Substantia nigra (tissue), 51 donors: ENCODE measurements at places on chromosomes 11 and 22.

GRCh38 chr11:78266451-78266850 lies 77.7 kb downstream of the USP35 start:
- no peak for DNase-seq

DNA sequence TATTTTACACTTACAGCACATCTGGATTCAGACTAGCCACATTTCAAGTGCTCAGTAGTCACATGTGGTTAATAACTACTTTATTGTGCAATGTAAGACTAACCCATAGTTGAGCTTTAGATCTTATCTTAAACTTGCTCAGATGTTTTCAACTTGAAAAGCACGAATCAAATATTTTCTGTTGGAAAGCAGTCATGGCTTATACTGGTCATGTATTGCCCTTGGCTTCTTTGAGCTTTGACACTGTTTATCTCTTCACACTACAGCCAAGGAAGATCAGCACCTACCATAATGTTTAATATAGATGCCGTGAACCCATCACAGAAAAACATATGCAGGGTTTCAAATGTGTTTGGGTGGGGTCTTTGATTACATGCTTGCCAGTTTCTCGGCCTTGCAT lies 4.4 kb downstream of the RBX1 start:
- no peak for DNase-seq

- DNase-seq = peak; percentile 92
Observed at GRCh38 chr11:130002352-130002845, at the start of gene PRDM10. Gene PRDM10, minus strand, starts transcription at chr11:130002835. Its CDS starts 41,871 bp downstream, at chr11:129960964.

GRCh38 chr22:17920145-17920605 lies 104.2 kb downstream of the MICAL3 start:
- no peak for DNase-seq

GRCh38 chr22:32801537-32802236 lies at the start of gene TIMP3:
Gene TIMP3, plus strand, starts transcription at chr22:32801705. Its CDS starts 297 bp downstream, at chr22:32802002.
- DNase-seq = no peak

DNA sequence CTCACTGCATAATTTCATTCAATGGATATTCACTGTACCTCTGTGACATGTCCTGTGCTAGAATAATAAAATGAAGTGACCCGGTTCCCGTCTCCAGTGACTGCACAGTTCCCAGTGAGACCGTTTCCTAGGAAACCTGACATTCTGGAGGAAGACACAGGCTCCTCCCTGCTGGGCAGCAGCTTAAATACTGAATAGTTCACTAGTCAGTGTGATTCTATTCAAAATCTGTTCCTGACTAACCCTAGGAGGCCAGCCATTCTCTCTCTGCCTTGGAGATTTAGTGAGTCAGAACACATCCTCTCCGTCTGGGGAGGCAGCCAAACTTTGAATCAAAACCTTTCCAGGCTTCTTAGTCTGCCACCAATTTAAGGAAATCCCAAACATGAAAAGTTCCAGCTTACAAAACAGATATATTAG lies 11.3 kb downstream of the TRIM66 start:
- peak; percentile 60 for DNase-seq
